Activated T-cell treated with anti-CD3 and anti-CD28 coated beads for 24 hours (primary cell): ENCODE measurements at places on chromosomes 3 and 15.

DNA sequence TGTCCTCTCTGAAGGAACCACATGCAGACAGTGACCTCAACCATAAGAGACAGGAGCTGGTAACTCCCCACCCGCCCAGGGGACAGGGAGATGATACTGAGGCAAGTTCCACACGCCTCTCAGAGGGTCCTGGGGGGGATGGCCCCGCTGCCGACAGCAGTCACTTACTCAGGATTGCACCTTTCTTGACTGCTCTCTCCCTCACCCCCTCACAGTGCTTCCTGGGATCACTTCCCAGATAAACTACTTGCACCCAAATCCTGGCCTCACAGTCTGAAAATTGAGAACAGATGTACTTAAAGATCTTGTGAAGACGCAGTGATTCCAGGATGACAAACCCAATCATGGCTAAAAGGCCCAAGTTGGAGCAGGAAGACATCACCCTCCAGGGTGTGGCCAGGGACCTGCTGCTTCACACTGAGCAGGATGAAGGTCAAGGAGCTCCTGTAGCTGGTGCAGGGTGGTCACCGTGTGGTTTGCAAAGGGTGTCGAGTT is 207.6 kb downstream of the ADAMTS17 start:
- no peak for DNase-seq

DNA sequence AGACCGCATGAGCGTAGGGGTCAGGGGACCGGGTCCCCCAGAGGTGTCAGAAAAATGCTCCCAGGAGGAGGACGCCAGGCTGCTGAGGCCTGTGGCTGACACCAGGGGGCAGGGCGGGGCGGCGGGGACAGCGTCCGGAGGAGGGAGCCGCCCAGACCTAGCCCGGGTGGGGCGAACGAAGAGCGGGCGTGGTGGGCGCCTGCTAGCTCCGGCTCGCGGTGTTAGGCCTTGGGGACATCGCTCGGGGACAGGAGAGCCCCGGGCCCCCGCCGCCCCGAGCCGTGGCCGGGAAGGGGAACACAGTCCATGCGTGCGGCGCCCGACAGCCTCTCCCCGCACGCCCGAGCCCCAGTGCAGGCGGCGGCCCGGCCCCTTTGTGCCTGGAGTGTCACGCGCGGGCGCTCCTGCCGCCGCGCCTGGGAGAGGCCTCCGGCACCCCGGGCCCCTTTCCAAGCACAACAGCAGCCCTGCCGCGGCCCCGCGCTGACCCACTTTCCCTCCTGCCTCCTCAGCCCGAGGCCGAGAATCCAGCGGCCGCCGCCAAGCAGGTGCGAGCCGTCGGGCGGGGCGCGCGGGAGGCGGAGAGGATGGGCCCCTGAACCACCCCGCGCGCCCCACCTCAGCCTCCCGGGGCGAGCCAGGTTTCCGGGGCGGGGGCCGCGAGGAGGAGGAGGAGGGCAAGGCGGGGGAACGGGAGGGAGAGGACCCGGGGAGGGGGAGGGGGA is 111.0 kb upstream of the KLF13 start:
- peak; percentile 78 for DNase-seq

- DNase-seq = no peak
These were observed 7.9 kb downstream of the NBEAL2 start for GRCh38 chr3:46987319-46987742.

DNA sequence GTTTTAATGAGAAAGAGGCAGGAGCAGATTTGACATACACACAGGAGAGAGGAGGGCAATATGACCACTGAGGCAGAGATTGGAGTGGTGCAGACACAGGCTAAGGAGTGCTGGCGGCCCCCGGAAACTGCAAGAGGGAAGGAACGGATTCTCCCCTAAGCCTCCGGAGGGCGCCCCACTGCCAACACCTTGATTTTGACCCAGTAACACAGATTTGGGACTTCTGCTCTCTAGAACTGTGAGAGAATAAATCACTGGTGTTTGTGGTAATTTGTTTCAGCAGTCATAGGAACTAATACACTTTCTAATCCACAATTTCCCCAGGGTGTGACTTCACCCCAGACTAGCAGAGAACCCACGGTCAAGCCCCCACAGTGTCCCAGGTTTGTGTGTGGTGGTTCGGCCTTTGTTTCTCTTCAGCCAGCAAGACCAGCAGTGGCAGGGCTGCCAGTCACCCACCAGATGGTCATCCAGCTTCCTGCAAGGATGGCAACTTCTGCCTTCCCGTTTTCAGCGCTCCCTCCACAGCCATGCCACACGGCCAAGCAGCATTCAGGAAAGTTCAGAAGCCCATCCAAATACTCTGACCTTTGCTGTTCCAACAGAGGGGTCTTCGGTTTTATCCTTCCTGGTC is 23.6 kb upstream of the TSPAN3 start:
- no peak for DNase-seq

DNA sequence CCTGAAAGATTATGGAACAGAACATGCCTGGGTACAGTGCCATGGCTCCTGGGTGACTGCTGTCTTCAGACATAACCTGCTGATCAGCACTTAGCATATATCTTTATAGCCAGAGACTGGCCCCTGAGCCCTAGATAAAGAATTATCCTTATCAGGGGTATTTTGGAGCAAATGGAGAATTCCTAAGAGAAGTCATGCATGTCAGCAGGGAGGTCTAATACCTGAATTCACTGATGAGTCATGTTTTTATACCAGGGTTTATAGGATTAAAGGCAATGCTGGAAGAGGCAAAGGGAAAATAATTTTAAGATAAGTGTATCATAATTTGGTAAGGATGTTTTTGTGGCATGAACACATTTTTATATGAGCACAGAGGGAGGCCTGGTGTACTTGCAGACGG is 159.8 kb downstream of the ADAMTSL3 start:
- no peak for DNase-seq

DNA sequence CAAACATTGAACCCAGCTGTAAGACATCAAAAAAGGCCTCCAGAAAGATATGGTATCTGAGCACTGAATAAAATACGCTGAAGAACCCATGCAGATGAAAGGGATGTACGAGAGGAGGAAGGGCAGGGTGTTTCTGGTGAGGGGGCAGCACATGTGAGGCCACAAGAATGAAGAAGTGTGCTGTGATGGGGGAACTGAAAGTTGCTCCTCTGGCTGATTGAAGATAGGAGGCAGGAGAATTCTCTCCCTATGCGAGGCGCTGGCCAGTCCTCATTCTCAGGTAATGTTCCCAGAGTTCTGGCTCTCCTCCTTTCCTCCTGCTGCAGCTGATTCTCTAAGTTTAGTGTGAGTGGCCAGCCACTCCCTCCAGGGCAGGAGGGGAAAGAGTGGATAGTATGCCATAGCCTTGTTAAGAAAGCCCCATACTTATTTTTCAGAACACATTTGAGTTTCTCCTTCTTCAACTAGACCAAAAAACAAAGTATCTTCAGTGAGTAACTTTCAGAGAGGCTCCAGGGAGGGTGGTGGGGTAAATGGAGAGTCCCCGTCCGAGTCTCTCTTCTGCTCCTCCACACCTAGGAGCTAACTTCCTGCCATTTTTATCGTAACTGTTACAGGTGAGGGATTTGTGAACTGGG is 26.9 kb upstream of the MYO1E start:
- DNase-seq = no peak

DNA sequence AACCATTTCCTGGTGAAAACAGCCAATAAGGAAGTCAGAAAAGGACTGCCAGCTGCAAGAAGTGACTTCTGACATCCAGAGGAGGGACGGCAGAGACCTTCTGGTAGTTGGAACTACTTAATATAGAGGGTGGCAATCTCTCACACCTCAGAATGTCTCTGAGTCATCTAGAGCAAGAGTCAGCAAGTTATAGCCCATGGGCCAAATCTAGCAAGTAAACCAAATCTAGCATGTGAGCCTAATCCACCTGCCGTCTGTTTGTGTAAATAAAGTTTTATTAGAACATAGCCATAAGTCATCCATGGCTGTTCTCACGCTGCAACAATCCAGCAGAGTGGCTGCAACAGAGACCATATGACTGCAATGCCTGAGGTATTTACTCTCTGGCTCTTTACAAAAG is 160.5 kb upstream of the NR2E3 start:
- DNase-seq = no peak

DNA sequence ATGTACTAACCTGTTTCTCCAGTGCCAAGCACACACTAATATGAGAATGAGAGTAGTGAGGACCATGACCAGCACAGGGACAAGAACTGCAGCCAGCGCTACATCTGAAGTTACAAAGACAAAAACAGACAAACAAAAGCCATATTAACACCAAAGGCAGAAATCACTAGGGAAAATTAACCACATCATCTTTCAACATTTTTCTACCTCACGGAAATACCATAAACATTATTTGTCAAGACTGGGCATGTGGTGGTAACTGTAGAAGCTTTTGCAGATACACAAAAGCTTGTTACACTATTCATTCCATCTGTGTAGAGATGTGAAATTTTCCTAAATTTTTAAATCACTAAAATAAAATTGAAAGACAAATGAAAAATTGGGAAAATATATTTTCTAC is 44.9 kb downstream of the ST3GAL6 start:
- no peak for DNase-seq

DNA sequence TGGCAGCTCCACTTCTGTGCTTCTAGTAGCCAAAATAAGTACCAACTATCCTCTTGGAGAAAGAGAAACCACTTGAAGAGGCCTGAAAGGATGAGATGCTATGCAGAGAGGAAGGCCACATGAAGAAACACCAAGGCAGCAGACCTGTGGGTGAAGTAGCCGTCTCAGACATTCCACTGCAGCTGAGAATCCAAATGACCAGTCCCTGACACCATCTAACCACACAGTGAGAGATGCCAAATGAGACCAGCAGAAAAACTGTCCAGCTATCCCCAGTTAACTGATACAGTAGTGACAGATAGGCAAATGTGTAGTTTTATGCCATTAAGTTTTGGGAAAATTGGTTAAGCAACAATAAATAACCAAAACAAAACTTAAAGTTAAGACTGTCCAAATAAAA is 47.9 kb upstream of the ZSCAN2 start:
- no peak for DNase-seq

DNA sequence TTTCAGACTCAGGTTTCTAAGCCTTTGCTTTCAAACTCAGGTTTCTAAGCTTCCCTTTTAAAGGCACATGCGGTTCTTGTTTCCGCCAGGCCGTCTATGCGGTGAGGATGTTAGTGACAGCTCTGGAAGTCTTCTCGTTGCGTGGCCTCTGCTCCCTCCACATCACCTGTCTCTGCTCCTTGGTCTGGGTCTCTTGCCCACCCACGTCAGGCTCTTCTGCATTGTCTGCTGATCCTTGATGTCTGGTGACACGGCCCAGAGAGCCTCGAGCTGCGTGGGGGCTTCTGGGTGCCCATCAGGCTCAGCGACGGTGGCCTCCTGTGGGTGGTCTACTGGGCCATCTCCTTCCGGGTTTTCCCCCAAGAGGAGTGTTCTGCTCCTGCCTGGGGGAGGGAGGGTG is 30.5 kb downstream of the KLF13 start:
- no peak for DNase-seq

- no peak for DNase-seq
These were observed 35.4 kb downstream of the EPHB3 start for GRCh38 chr3:184596886-184597575.

DNA sequence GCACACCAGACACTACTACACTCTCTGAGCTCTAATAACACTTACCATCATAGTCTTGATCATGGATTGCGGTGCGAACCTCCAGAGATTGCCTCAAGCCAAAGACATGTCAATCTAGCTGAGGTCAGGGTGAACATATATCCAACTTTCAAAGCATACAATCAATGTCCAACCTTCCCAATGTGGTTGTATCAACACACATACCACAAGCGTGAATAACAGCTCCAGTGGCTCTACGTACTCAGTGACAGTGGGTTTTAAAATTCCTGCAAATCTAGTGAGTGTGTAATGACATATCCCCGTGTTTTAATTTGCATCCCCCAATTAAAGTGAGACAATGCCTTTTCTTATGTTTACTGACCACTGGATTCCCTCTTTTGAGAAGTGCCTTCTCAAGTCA is 29.6 kb downstream of the SFMBT1 start:
- no peak for DNase-seq

DNA sequence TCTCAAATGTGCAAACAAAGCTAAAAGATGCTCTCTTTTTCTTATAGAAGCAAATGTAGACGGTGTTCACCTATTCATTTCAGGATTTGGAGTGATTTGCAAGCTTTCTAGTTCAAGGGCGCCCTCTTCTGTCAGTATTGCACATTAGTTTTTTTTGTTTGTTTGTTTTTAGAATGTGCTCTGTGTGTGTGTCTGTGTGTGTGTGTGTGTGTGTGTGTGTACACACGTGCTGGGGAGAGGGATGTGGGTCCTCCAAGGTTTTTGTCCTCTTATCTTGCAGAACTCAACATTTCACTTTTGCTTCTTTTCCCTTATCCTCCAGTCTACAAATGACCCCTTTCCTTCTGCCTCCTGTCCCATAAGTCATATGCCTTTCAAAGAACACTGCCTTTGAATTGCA is 23.5 kb downstream of the DNAH1 start:
- DNase-seq = peak; percentile 43

DNA sequence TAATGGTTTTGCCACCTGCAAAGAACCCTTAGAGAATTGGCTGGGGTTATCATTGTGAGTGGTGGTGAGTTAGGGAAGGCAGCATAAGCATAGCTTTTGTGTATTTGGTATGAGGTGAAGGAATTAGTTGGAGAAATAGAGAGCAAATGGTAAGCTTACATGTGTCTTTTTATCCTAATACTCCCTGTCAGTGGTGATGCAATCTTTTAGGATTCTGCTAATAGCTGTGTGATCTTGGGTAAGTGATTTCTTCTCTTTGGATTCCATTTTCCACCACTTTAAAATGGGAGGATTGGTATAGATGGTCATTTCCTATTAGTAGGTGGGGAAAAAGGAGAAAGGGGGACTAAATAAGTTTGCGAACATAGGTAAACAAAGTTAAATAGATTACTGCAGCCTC is 30.9 kb downstream of the PIAS1 start:
- DNase-seq = no peak

- no peak for DNase-seq
These were observed 1.6 kb upstream of the PRKCD start for GRCh38 chr3:53159156-53160060.

GRCh38 chr3:159840703-159841299 is 147.8 kb upstream of the IL12A start:
- no peak for DNase-seq

- no peak for DNase-seq
These were observed 52.6 kb upstream of the ATP11B start for GRCh38 chr3:182740710-182741109.

DNA sequence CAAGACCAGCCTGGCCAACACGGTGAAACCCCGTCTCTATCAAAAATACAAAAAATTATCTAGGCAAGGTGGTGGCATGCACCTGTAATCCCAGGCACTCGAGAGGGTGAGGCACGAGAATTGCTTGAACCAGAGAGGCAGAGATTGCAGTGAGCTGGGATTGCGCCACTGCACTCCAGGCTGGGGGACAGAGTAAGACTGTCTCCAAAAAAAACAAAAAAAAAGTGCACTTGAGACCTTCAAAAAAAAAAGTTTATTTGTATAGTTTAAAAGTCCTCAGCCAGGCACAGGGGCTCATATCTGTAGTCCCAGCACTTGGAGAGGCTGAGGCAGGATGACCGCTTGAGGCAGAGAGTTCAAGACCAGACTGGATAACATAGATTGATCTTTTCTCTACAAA is 2.1 kb downstream of the PBRM1 start:
- DNase-seq = no peak

DNA sequence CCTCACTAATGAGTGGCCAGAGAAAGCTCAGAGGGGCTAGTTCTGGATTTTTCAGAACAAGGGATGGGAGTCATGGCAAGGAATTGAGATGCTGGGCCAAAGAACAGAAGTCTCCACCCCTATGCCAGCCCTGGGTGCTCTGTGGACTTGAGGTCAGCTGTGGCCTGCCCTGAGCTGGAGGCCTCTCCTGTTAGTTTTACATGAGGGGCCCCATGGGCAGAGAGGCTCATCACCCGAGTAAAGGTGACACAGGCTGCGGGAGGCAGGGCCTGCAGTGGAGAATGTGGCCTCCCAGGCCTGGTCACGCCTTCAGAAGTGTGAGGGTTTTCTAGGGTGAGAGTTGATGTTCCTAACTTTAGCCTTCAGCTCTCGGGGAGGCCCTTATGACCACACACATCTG is 44.9 kb downstream of the ABHD5 start:
- DNase-seq = no peak
